ENCODE measurements at places on chromosomes 3 and 15.

DNA sequence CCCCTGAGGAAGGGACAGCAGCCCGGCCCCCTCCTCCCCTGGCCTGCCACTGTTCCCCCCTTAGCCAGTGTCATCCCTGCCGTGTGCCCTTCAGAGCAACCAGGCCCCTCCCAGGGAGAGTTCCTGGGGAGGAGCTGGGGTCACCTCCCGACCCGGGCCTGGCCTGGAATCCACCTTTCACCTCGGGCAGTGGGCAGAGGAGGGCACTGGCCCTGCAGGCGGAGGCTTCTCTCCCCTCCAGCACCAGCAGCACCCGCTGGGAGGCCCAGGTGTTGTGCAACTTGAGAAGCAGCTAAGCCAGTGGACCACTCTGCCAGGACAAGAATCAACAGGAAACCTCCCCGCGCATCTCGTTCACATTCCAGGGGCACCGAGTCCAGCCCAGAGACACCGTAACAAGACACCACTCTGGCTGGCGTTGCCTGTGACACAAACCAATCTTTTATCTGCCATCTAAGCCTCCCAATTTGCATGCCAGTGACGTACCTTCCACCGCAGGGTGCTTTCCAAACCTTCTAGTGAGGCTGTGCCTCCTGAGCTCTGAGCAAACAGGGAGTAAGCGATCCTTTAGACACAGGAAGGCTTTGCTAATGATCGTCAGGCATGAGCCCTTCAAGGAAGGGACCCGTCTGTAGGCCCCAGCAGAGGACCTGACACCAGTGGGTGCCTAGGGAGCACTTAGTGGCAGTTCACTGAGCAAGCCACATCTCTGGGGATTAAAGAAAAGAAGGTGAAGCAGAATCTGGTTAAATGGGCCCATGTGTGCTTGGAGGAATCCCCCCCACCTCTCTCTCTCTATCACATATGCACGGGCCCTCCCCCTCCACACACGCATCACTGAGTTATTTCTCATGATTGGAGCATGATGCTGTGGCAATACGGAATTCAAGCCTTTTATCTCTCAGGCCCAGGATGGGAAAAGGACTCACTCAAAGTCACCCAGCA lies 98.9 kb upstream of the TLE3 start:
- peak; percentile 81 for DNase-seq

DNA sequence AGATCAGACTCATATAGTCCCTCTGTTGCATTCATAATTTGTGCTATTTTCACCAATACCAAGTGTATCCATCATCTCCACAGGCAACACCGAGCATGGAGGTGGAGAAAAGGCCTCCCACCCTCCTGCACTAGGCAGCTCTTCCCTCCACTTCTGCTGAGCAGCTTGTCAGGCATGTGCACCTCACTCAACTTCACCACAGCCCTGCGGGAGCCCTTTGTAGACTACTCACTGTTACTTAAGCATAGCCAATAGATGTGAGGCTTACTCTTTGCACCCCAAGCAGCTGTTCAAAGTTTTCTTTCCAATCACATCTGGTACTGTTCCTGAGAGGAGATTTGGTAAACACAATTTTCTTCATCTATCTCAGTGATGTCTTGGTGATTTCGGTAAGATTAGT lies 16.9 kb upstream of the GUCA1C start:
- no peak for DNase-seq

GRCh38 chr15:45143056-45143455 lies 13.3 kb downstream of the DUOX1 start:
- no peak for DNase-seq

- DNase-seq, result no peak
Observed at GRCh38 chr15:79561982-79562381, 129.8 kb downstream of the MINAR1 start.

GRCh38 chr15:70097321-70098152 lies at the start of gene TLE3:
TSS of gene TLE3 (minus strand) at chr15:70097917. CDS start at chr15:70096798, 1,119 bp downstream.
- DNase-seq, result peak; percentile 98

GRCh38 chr3:193708270-193708669 lies 115.3 kb downstream of the OPA1 start:
- DNase-seq, result no peak

DNA sequence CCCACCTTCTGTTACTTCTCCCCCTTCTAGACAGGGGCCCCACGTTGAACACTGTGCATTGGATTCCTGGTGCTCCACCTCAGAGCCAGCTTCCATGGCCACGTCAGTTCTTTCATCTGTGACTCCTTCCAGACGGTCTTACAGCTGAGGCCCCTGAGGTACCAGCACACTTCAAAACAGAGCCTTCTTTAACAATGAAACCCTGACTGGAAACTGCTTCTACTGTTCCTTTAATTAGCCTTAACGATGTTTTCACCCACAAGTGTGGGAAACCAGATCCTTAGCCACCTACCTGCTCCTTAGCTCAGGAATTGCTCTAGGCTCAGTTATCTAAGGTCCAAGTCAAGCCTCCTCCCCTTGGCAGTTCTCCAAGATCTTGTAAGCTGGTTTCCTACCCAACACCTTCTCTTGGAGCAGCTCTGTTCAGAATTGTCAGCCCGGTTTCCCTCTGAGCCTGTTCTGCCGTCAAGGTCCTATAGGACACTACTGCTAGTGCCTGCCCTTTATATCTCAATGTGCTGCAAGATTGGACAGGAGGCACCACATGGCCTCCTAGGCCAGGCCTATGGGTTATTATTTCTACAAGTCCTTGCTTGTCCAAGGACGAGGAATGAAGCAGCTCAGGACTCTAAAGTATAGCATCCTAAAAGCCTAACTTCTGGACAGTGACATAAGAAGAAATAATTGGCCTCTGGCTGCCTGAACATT lies 80.7 kb downstream of the FMN1 start:
- no peak for DNase-seq

GRCh38 chr3:190092250-190092649 lies 28.4 kb downstream of the P3H2 start:
- DNase-seq, result peak; percentile 45

DNA sequence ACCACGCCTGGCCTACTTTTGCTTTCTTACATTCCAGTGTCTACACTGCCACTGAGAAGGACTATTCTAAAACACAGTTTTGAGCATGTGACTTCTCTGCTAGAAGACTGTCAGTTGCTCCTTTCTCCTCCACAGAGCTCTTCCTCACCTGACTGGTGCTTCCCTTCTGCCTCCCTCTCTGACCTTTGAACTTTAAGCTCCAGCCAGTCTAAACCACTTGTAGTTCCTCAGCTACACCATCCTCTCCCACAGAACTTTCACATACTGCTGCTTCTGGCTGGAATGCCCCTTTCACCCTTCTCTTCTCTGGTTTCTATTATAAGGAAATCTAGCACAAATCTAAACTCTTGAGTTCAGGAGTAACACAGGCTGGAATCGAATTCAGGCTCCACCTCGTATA lies 9.1 kb downstream of the NCEH1 start:
- no peak for DNase-seq

- no peak for DNase-seq
Observed at GRCh38 chr3:58965865-58966264, 84.0 kb downstream of the CFAP20DC start.

DNA sequence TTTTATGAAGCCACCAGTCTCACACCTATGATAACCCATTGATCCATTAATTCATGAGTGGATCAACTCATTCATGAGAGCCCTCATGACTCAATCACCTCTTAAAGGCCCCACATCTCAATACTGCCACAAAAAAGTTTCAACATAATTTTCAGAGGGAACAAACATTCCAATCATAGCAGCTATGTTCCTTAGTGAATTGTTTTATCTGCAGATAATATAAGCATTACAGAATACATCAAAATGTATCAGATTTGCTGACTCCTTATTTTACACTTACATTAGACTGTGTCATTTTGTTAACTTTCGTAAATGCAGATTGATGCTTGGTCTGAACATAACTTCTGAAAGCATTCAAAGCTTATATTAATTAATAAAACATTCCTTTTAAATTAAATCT lies 155.3 kb upstream of the MBNL1 start:
- no peak for DNase-seq

GRCh38 chr15:64246364-64247189 lies 83.8 kb upstream of the PPIB start:
- peak; percentile 69 for DNase-seq

DNA sequence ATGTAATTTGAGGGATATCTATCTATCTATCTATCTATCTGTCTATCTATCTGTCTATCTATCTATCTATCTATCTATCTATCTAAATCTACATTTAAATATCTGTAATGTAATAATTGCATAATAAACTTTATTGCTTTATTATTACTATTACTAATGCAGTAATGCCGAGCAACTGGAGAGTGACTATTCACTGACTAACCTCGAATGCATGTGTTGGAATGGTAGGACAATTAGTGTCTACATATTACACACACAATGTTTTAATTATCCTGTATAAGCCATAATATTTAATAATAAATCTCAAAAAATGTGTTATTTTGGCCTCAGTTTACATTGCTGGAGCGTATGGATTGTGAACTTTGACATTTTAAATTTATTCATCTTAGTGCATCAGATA lies 25.2 kb upstream of the CNTN3 start:
- DNase-seq, result no peak

DNA sequence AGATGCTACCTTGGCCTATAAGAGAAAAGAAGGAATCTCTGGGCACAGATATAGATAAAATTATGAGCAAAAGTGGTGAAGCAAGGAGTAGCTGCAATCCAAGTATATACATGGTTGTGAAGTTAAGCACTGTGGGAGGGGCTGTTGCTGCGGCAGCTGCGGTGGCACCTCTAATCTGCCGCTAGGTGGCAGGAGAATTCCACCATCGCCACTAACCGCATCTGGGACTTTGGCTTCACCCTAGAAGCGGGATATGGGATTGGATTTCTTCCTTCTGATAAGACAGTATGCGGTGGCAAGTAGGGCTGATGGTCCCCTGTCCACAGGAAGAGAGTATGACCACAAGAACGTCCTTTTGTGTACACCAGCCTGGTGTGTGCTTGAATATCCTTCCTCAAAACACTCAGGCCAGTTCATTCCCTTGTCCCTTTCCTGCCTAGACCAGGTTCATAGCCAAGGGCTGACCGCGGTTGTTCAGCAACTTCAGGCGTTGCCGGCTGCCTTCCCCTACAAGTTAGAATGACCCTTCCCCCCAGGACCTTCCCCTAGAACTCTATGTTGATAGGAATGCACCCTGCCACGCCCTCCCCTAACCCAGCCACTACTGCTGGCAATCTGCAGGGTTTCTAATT lies 5.1 kb downstream of the MAGEL2 start:
- no peak for DNase-seq

DNA sequence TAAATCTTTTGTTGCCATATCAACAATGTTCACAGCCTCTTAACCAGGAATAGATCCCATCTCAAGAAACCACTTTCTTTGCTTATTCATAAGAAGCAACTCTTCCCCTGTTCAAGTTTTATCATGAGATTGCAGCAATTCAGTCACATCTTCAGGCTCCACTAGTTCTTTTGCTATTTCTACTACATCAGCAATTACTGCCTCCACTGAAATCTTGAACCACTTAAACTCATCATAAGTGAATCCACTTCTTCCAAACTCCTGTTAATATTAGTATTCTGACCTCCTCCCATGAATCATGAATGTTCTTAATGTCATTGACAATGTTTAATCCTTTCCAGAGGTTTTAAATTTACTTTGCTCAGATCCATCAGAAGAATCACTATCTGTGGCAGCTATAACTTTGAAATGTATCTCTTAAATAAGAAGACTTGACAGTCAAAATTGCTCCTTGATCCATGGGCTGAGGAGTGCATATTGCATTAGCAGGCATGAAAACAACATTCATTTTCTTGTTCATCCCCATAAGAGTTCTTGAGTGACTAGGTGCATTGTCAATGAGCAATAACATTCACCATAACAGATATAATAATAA lies 205.9 kb downstream of the DTWD1 start:
- DNase-seq, result no peak

GRCh38 chr15:90213818-90214204 lies 12.7 kb downstream of the SEMA4B start:
- no peak for DNase-seq

DNA sequence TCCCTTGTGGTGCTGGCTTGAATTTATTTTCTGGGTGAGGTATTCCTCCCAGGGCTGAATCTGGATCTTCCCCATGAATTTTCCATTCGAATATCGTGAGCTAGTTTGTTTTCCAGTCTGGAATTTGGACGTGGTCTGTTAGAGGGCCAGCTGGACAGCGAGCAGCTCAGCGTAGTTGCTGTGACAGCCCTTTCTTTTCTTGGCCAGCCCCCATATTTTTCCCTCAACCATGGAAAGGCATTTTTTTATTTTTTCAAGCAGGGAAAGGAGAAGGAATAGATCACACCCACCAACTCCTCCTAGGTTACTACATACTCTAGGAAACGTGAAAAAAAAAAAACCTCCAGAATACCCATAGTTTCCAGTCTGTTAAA lies 152.0 kb downstream of the KLHL25 start:
- no peak for DNase-seq

Data from GM06990 (cell line).